ENCODE measurements at places on chromosomes 6 and 20.

GRCh38 chr20:50772420-50773185 is 22.3 kb upstream of the BCAS4 start:
- DNase-seq = no peak

DNA sequence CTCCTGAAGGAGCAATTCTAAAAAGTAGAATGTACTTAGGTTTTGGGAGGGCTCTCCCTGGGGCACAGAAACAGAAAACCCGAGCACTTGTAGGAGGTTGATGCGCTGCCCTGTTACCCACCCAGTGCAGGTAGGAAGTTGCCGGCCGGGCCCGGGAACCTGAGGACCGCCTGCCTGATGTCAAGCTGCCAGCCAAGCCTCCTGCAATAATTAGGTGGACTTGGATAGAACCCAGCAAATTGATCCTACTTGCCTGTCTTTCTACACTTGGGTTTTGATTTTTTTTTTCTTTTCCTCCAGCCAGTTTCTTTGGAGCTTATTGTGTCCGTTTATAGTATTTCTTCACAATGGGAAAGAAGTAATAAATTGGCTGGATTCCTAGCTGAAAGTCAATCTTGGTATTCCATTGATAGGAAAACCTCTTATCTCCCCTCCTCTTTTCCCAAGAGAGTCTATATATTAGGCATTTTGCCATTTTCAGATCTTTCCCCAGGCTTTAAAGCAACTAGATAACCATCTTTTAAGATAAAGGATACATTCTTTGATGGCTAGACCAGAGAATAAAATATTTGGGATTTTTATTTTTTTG is 78.3 kb upstream of the FYN start:
- DNase-seq = no peak

DNA sequence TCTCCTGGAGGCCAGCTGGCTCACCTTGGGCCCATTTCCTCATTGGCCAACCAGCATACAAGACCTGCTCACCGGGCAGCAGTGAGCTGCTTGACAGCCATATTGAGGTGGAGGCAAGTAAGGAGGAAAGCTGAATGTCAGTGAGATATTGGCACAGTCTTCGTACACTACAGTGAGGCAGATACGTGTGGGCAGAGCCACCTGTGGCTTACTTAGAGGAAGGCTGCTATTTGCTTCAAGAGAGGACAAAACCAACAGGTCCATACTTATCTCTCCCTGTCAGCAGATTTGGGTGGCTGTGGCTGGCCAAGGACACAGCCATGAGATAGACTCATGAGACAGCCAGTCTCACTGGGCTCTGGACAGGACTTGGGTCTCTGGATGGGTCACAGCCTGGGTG is 15.1 kb upstream of the MCM3 start:
- DNase-seq = no peak

- no peak for DNase-seq
Observed at GRCh38 chr6:78700991-78701390, 166.4 kb upstream of the IRAK1BP1 start.

DNA sequence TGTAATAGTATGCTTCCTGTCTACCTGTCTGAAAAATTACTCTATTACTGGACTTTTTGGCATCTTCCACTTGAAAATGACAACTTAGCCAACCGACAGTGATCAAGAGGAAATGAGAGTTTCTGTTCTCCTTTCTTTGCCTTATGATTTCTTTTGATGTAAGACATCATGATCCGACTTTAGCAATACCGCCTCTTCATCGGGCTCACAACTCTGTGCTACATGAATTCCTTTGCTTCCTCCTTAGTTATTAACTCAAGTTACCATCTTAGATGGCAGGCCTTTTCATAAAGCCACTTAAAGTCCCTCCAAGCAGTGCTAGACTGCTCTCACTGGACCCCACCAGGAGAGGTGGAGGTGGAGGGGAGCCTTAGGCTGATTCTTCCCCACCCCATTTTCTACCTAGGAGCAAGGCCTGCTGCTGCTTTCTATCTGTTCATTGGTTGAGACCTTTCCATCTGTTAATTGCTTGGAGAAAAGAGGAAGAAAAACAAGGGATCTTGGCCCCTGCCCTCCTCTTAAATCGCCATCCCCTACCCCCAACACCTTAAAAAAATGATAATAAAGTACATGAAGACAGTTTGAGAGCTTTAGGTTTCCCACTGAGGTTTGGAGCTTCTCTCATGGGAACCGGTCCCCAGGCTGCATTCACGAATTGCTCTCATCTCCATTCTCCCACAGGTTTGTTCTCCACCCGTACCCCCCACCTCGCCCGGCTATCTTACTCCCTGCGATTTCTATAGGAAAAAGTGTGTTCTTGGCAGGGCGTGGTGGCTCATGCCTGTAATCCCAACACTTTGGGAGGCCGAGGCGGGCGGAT is 21.6 kb upstream of the MCM3 start:
- no peak for DNase-seq

GRCh38 chr6:169064194-169064593 is 189.5 kb downstream of the THBS2 start:
- no peak for DNase-seq

DNA sequence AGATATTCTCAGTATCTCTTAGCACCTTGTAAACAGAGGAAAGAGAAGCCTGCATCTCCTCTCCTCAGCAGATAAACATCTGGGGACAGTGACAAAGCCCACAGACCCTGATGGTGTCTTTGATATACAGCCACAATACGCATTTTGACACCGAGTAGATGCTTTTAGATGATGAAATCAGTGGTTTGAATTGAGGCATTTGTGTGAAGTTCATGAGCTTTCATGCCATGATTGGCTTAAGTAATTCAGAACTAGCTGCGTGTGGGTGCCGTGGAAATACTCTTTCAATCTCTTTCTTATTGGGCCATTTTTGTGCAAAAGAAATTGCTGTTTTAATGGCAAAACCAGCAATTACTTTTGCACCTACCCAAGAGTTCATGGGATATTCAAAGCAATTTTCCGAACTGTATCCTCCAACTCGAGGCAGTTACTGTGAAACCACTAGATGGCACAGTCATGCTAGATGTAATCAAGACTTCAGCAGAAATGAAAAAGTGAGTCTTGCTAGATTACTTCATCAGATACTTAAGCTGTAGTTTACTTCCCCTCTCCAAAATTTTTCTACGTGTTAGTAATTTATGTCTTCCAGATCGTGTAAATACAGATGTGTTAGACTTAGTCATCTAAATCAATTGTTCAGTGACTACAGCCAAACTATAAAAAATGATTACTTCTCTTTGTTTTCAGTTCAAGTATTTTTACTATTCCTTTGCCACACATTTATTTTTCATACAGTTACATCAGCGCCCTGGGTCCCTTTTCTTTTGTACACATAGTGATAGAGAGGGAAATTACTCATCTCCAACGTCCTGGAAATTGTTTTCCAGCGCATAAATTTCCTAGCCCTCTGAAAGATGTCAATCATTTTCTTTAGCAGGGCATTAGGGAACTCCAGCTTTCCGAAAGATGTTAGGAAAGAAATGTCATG is 49.4 kb downstream of the IYD start:
- DNase-seq = no peak

DNA sequence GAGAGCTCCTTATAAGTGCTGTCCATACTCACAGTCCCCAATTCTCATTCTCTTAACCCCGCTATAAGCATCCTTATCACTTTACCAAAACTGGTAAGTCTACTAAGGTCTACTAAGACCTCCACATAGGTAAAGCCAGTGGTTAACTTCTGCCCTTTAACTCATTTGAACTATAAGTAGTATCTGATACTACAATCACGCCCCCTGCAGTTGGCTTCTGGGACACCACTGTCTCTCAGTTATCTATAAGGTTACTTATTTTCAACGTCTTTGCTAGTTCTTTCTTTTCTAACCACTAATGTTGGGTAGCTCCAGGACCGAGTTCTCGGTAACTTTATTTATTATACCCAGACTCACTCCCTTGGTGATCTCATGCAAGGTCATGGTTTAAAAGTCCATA is 142.6 kb downstream of the ARHGAP18 start:
- no peak for DNase-seq

DNA sequence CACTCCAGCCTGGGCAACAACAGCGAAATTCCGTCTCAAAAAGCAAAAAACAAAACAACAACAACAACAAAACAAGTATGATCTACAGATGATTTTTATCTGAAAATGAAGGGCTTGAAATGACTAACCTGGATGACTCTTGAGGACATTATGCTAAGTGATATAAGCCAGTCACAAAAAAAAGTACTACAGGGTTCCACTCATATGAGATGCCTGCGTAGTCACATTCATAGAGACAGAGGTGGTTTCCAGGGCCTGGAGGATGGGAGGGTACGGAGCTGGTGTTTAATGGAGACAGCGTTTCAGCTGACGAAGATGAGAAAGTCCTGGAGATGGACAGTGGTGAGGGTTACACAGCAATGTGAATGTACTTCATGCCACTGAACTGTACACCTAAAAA is 8.3 kb upstream of the INSM1 start:
- DNase-seq = no peak

DNA sequence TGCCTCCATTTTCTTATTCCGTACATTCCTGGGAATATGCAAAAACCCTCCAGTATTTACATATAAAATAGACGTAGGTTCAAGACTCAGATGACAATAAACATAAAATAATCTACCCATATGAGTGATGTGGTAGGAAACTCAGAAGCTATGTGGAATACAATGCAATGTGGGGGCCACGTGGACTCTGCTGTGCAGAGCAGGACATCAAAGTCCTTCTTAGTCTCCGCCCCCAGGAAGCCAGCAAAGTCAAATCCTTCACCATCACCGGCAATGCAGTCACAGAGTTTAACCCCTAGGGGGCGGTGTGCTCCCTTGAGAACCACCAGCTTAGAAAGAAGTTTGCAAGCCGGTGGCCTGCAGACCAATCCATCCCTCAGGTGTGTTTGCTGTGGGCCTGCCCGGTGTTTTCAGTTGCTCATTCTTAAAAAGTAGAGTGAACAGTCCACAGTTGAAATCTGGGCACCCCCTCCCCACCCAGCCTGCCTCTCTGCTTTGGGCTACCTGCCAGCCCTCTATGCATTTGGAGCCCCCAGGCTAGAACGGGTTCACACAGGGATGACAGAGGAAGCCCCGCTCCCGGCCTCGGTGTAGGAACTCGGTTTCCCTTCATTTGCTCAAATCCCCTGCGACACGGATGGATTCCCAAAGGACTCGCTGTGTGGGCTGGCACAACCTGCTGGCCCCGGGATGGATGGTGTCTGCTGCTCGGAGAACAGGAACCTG is 59.9 kb downstream of the SULF2 start:
- DNase-seq = peak; percentile 64

DNA sequence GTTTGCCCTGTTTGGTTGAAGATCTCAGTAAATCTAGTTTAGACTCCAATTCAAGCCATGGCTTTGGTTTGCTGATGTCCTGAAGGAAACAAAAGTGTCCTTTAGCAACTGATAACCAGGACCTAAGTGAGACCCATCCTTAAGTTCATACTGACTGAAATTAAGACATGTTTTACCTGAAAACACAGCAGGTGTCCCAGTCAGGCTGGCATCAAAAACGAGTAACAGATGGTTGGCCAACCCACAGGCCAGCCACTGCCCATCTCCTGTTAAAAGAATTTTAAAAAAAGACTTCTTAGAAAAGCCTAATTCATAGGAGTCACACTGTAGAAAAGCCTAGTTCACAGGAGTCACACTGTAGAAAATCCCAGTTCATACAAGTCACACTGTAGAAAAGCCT is 58.3 kb downstream of the WDR27 start:
- DNase-seq = no peak

GRCh38 chr6:18427296-18427695 is 40.1 kb downstream of the RNF144B start:
- DNase-seq = no peak

- no peak for DNase-seq
Observed at GRCh38 chr20:53889411-53890148, 180.8 kb downstream of the BCAS1 start.

DNA sequence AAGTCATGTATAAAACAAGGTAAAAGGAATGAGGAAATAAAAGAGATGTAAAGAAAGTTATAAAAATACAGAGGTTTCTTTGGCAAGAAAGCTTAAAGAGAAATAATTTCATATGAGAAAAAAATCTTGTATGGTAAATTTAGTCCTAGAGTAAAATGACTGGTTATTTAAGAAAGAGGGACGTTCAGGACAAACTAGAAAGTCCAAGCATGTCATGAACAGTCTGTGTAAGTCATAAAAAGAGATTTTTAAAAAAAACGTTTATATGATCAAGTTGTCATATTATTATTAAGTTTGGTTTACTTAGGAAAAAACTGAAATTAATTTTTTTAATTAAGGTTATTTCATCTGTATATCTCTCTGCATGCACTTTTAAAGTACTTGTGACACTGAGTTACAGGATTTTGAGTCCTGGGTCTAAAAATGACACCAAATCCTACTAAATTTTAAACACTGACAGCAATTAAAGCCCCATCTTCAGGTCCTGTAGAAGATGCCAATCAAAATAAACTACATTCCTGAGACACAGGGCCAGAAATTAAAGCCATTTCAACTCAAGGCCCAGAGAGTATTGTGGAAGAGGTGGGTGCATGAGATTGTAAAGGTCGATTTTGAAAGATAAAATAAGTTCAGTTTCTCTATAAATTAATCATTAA is 62.4 kb downstream of the AGPAT4 start:
- DNase-seq = no peak

Data from right cardiac atrium (tissue), 5 donors.